Endothelial cell of coronary artery (primary cell): ENCODE measurements at places on chromosomes 11 and 22. TPM values are rescaled to one million over a fixed set of nuclear protein-coding genes. Genes with fewer than 3 reads are reported as not detected.

ATG16L2 gene
- 5.6 and 17.8 TPM in 2 replicates for total RNA-seq

NOX4 gene
- total RNA-seq = 19.8 and 27.5 TPM in 2 replicates

KRTAP5-8 gene
- total RNA-seq = not detected in 2 replicates

SWAP70 gene
- 76.9 and 136 TPM in 2 replicates for total RNA-seq

FOLR1 gene
- not detected in 2 replicates for total RNA-seq

TLCD5 gene
- total RNA-seq = 4.9 and 7.4 TPM in 2 replicates

TTC28 gene
- total RNA-seq = 15.6 and 16.6 TPM in 2 replicates

CABP4 gene
- total RNA-seq = 0.45 and 1.1 TPM in 2 replicates

BCO2 gene
- 0.72 and 1.5 TPM in 2 replicates for total RNA-seq

APOL6 gene
- total RNA-seq = 1.2 and 8.2 TPM in 2 replicates

CARD10 gene
- total RNA-seq = 39.0 and 52.6 TPM in 2 replicates

RASSF10 gene
- total RNA-seq = under 0.01 and 0.18 TPM in 2 replicates
